ENCODE measurements at places on chromosomes 6 and 20. TPM values are rescaled to one million over a fixed set of nuclear protein-coding genes. Genes with fewer than 3 reads are reported as not detected.

DNA sequence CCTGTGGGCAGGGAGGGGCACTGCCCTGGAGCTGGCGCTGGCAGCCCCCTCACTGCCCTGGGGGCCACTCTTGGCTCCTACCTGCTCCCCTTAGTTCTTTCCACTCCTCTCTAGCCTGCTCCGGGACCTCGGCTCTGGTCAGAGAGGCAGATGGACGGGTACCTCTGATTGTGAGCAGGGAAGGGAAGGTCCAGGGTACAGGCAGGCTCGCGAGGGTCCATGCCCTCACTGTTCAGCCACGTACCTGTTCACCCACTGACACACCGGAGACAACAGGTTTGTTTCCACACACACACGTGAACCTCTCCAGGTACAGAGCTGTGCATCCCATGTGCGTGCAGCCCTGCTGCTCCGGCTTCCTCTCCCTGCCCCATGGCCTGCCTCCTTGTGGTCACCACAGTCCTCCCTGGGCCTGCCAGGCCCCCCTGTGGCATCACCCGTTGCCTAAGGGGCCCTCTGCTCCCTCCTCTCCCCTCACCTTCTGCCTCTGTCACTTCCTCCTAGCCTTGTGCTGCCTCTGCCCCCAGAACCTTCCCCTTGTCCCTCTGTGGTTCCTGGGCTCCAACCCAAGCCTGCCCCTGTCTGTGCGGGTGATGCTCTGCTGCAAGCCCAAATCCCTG is 2.3 kb downstream of the EMILIN3 start:
- peaks cover 26% of the 10 kb centered on the region for H3K27me3 ChIP-seq
- DNase-seq, result no peak
- no peak overlapping the region for H3K4me3 ChIP-seq
- no peaks in the 10 kb centered on the region for H3K36me3 ChIP-seq
- H3K27ac ChIP-seq, result no peak overlapping the region

GRCh38 chr6:37056112-37056403 is 50.6 kb downstream of the FGD2 start:
- H3K27me3 ChIP-seq, result no peaks in the 10 kb centered on the region
- no peak for DNase-seq
- H3K27ac ChIP-seq, result no peak overlapping the region
- H3K36me3 ChIP-seq, result no peaks in the 10 kb centered on the region

The LY6G6D gene
- total RNA-seq, result not detected

The SCGN gene
- 29.0 TPM for total RNA-seq

The SLC22A3 gene
- total RNA-seq, result 31.5 TPM

DNA sequence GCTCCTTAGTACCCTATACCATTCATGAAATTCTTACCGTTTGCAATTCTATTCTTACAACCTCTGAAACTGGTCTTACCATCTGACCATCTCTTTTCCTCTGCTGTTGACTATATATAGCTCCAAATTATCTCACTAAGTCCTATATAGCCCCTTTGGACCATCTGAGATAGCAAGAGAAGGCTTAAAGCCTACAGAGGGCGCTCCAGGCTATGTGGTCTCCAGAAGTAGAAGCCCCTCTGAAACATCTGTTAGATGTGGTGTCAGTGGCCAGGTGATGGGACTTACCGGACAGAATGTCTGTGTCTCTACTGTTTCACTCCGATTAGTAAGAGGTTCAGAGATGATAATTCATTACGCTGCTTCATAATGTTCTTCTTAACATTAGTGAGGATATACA is 140.7 kb upstream of the BMP2 start:
- H3K27ac ChIP-seq, result no peak overlapping the region
- H3K4me1 ChIP-seq, result peaks cover 9% of the 10 kb centered on the region
- no peak overlapping the region for H3K4me3 ChIP-seq

GRCh38 chr20:62951896-62952372 is 575 bp upstream of the SLC17A9 start:
- H3K4me3 ChIP-seq, result peak overlapping the region; percentile 74
- no peaks in the 10 kb centered on the region for H3K27me3 ChIP-seq

The CRISP2 gene
- total RNA-seq, result not detected

GRCh38 chr6:106051226-106051625 is 34.9 kb upstream of the PRDM1 start:
- no peaks in the 10 kb centered on the region for H3K36me3 ChIP-seq
- H3K27me3 ChIP-seq, result peaks cover 1% of the 10 kb centered on the region
- no peak overlapping the region for H3K4me3 ChIP-seq
- peaks cover 13% of the 10 kb centered on the region for H3K4me1 ChIP-seq
- DNase-seq, result no peak
- no peak overlapping the region for H3K27ac ChIP-seq

DNA sequence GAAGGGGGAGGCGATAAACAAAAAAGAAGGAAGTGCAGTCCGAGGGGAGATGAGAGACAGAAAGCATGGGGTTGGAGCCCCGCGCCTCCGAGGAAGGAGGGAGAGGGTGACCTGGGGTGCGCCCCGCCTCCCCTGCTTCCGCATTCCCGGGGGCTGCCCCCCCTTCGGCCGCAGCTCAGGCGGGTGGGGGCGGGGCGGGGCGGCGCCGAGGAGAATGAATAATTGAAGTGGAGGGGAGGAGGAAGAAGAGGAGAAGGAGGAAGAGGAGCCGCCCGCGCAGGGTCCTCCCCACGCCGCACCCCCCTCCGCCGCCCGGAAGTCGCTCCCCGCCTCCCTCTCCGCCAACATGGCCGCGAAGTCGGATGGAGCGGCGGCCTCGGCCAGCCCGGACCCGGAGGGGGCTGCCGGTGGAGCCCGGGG is at the start of gene XKR7:
Gene XKR7 (plus strand): TSS at position 322 of the 420 bp plus-strand sequence. CDS start 25 bp downstream, at position 347.
- H3K4me1 ChIP-seq, result no peaks in the 10 kb centered on the region
- no peaks in the 10 kb centered on the region for H3K36me3 ChIP-seq
- DNase-seq, result no peak
- no peaks in the 10 kb centered on the region for H3K27me3 ChIP-seq
- no peak within 1 kb of the TSS for H3K4me3 ChIP-seq

GRCh38 chr6:148455225-148455624 is 112.6 kb downstream of the SASH1 start:
- no peak for DNase-seq
- H3K27me3 ChIP-seq, result no peaks in the 10 kb centered on the region
- no peak overlapping the region for H3K27ac ChIP-seq
- peaks cover 11% of the 10 kb centered on the region for H3K4me1 ChIP-seq
- H3K4me3 ChIP-seq, result no peak overlapping the region

GRCh38 chr20:61683721-61684120 is 382.0 kb downstream of the TAF4 start:
- H3K4me1 ChIP-seq, result no peaks in the 10 kb centered on the region
- no peak overlapping the region for H3K4me3 ChIP-seq
- H3K27me3 ChIP-seq, result peaks cover 91% of the 10 kb centered on the region
- no peak for DNase-seq
- H3K27ac ChIP-seq, result no peak overlapping the region

- no peaks in the 10 kb centered on the region for H3K36me3 ChIP-seq
- H3K4me1 ChIP-seq, result no peaks in the 10 kb centered on the region
- H3K27ac ChIP-seq, result no peak overlapping the region
- no peak for DNase-seq
These were observed 42.6 kb upstream of the FNDC1 start for GRCh38 chr6:159126590-159126989.

- DNase-seq, result no peak
- no peaks in the 10 kb centered on the region for H3K27me3 ChIP-seq
- H3K27ac ChIP-seq, result no peak overlapping the region
- no peaks in the 10 kb centered on the region for H3K36me3 ChIP-seq
- H3K4me3 ChIP-seq, result no peak overlapping the region
These were observed 64.8 kb upstream of the FOXQ1 start for GRCh38 chr6:1247056-1247455.

The CGA gene
- not detected for total RNA-seq

GRCh38 chr6:33613795-33614168 is 7.3 kb upstream of the ITPR3 start:
- no peak for DNase-seq
- no peaks in the 10 kb centered on the region for H3K36me3 ChIP-seq
- no peak overlapping the region for H3K4me3 ChIP-seq

GRCh38 chr6:158910484-158911440 is 89.2 kb downstream of the RSPH3 start:
- H3K27me3 ChIP-seq, result no peaks in the 10 kb centered on the region
- no peaks in the 10 kb centered on the region for H3K36me3 ChIP-seq
- DNase-seq, result no peak
- peaks cover 6% of the 10 kb centered on the region for H3K4me1 ChIP-seq

- no peak overlapping the region for H3K4me3 ChIP-seq
- H3K27me3 ChIP-seq, result no peaks in the 10 kb centered on the region
- H3K27ac ChIP-seq, result peak overlapping the region; percentile 37
These were observed 22.8 kb downstream of the ISM1 start for GRCh38 chr20:13243826-13244376.

The COL10A1 gene
- total RNA-seq, result not detected

DNA sequence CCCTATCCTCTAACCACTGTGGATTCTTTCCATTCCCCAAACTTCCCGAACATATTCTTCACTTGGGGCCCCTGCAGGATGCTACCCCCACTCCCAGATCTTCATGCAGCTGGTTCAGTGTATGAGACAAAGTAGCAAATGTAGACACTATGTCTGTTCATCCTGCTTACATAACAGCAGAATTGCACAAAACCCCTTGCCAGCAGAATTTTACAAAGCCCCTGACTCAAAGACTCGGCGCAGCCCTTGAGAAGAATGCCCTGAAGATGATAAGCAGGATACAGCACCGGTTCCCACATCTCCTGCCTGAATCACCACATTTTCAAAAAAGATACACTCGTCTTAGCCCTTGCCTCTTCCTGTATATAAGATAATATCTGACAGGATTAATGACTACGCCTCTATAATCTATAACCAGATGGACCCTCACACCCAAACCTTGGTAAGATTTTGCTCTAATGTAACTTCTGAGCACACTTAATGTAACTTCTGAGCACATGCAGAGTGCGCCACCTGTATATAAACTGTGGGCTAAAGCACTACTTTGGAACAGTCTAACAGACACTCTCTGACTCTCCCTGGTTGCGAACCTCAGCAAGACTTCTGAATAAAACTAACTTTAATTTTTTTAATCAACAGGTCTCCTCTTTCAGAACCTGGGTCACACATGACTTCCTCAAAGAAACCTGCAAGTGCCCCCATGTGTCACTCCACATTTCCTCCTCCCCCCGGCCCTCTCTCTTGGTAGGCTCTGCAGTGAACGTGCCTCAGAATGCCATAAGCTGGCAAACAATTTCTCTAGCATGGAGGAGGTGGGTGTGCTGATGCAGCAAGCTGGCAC is 28.7 kb downstream of the RALGAPA2 start:
- no peaks in the 10 kb centered on the region for H3K27me3 ChIP-seq
- no peak overlapping the region for H3K27ac ChIP-seq
- no peaks in the 10 kb centered on the region for H3K36me3 ChIP-seq
- no peak overlapping the region for H3K4me3 ChIP-seq
- peaks cover 22% of the 10 kb centered on the region for H3K4me1 ChIP-seq
- DNase-seq, result no peak

DNA sequence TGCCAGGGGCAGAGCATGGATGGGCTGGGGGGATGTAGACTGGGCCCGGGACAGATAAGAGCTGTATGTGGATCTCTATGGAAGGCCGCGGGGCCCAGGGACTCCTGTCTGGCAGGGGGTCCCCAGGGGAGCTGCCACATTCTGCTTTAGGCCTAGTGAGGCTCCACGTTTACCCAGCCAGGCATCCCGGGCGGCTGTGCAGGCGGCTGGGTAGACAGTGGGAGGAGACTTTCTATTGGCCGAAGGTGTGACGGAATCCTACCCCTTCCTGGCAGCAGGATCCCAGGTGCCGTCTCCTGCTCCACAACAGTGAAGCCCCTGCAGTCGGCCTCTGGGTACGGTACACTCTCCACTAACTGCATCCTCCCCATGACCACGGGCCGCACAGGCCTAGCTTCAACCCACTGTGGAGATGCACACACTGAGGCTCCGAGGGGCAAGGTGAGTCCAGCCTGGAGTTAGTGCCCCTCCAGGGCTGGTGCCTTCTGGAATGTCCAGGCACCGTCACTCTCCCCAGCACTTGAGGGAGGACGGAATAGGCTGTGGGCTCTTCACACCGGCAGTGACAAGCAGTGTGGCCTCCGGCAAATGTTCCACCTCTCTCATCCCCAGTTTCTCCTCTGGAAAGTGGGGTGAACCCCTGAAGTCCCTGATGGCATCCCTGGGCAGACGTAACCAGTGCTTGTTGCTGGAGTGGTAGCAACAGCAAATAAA is 36.8 kb upstream of the ZBP1 start:
- H3K4me3 ChIP-seq, result no peak overlapping the region
- H3K36me3 ChIP-seq, result no peaks in the 10 kb centered on the region
- peaks cover 34% of the 10 kb centered on the region for H3K27me3 ChIP-seq
- peaks cover 13% of the 10 kb centered on the region for H3K4me1 ChIP-seq

- H3K27ac ChIP-seq, result no peak overlapping the region
- no peaks in the 10 kb centered on the region for H3K36me3 ChIP-seq
- H3K4me3 ChIP-seq, result no peak overlapping the region
- DNase-seq, result no peak
These were observed 23.6 kb downstream of the BMP6 start for GRCh38 chr6:7749478-7749877.

The LINC00237 gene
- not detected for total RNA-seq

The GUCA1A gene
- not detected for total RNA-seq

- H3K4me1 ChIP-seq, result no peaks in the 10 kb centered on the region
- peaks cover 37% of the 10 kb centered on the region for H3K27me3 ChIP-seq
- no peaks in the 10 kb centered on the region for H3K36me3 ChIP-seq
- H3K27ac ChIP-seq, result no peak overlapping the region
- DNase-seq, result no peak
- no peak overlapping the region for H3K4me3 ChIP-seq
These were observed 255.6 kb downstream of the PREX1 start for GRCh38 chr20:48571949-48572847.

The SLC2A10 gene
- total RNA-seq, result 16.0 TPM
